ENCODE measurements at places on chromosomes 6 and 20.

DNA sequence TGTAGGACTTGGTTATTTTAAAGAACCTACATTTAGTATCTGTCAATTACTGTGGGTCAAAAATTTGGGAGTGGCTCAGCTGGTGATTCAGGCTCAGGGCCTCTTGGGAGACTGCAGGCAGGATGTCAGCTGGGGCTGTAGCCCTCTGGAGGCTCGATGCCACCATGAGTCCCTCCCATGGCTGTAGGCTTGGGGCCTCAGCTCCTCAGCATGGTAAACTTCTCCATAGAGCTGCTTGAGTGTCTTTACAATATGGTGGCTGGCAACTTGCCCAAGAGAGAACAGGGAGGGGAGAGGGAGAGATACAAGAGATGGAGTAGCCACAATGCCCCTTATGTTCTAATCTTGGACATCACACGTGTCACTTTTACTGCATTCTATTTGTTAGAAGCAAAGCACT is 470.4 kb downstream of the CDH26 start:
- no peak for DNase-seq

- DNase-seq, result peak; percentile 49
Observed at GRCh38 chr20:24773168-24773567, 175.9 kb upstream of the CST7 start.

DNA sequence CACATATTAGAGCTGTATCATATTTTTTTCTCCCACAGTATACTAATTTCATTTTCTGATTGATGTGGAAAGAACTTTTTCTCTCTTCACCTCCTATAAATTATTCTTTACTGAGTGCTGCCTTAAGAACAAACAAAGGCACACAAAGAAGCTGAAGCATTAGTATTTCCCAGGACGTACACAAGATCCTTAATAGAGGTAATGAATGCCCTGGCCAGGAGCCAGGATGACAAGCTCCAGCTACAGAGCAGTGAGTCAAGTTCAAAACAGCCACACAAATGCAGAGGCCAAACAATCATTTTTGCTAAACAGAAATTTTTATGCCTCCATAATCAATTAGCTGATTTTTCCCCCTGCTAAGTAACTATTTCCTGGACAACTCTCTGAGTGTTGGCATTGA is 639.6 kb downstream of the EPHA7 start:
- peak; percentile 36 for DNase-seq

GRCh38 chr6:104597541-104598050 is 262.1 kb downstream of the HACE1 start:
- DNase-seq, result no peak

DNA sequence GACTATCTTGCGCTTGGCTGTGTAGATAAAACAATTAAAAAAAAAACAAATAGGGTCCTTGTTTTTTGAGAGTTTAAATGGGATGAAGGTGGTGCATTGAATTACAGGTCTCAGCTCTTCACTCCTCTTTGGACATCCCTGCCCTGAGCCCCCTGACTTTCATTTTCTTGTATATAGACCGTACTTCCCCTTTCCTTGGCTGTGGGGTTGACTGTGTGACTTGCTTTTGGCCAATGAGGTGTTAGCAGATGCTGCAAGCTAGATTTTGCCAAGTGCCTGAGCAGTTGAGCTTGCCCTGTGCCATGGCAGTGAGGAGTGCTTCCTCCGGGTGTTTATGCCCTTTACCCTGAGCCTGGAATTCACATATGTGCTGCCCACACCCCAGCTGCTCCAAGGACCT is 386.1 kb upstream of the ZFP64 start:
- DNase-seq, result no peak

DNA sequence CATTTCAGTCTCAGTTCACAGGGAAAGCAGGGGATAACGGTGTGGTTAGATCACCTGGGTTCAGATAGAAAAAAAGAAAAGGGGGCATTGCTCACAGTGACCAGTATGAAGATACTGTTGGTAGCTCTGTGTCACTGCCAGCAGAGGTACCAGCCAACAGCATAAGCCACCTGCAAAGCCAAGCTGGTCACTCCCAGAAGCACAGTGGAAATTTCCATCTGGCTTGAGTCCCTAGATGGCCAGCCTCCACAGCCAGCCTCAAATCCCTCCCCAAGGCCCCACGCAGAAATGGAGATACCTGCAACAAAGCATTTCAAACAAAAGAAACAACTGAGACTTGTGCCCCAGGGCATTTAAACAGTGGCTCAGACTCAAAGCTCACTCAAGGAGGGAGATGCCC is 11.6 kb downstream of the DEFB127 start:
- DNase-seq, result no peak

- DNase-seq, result no peak
Observed at GRCh38 chr20:38175304-38176180, 10.5 kb upstream of the TGM2 start.

- no peak for DNase-seq
Observed at GRCh38 chr20:33232486-33233072, 3.2 kb upstream of the BPIFA1 start.

- no peak for DNase-seq
Observed at GRCh38 chr6:45652416-45652815, 274.7 kb upstream of the SUPT3H start.

- DNase-seq, result no peak
Observed at GRCh38 chr20:23228912-23229311, 121.7 kb upstream of the NXT1 start.

DNA sequence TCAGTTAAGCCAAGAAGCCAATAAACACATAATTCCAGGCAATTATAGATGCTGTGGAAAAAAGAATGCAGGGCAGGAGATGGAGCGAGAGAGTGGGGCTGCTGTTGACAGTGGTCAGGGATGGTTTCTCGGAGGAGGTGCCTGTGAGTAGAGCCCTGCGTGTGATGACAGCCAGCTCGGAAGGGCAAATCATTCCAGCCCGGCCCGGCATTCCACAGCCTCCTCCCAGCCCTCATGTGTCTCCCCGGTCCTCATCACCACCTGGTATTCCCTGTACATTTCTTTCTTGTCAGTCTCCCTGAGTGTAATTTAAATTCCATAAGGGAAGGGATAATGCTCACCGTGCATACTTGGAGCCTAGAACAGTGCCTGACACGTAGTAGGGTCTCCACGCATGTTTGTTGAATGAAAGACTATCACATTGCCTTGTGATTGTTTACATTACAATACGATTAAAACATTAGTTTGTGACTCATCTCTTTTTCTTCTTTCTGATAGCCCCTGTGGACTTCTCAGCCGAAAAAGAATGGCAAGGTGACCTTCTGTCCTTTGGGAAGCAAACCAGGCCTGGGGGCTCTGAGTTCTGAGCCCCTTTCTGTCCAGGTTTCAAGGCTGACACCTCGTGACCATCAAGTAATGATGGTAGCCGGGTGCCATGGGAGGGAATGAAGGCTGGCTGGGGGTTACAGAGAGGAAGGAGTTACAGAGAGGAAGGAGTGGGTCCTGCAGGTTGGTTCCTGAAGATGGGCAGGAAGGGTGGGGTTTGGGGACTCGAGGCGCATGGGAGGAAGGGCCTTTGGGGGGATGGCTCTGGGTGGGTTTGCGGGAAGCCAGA is 379.5 kb upstream of the SULF2 start:
- no peak for DNase-seq

GRCh38 chr20:9038791-9039535 is 29.9 kb upstream of the PLCB4 start:
- DNase-seq, result peak; percentile 58

GRCh38 chr20:23143986-23144690 is 58.0 kb upstream of the CD93 start:
- DNase-seq, result no peak

DNA sequence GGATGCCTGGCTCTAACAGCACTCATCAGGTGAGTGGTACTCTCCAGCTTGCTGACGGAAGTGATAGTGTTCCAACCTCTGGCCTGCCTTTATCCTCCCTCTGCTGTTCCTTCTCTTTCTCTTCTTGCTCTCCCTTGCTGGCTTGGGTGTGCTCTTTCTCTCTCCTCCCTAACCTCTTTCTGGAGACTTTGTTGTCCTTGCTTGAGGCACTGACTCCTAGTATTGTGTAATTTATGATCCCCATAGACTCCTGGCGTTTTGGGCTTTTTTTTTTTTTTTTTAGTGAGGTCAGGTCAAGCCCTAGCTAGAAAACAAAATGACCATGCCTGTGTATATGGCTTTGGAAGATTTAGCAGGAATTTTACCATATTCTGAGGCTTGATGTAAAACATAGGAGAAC is 84.7 kb upstream of the MRAP2 start:
- no peak for DNase-seq

DNA sequence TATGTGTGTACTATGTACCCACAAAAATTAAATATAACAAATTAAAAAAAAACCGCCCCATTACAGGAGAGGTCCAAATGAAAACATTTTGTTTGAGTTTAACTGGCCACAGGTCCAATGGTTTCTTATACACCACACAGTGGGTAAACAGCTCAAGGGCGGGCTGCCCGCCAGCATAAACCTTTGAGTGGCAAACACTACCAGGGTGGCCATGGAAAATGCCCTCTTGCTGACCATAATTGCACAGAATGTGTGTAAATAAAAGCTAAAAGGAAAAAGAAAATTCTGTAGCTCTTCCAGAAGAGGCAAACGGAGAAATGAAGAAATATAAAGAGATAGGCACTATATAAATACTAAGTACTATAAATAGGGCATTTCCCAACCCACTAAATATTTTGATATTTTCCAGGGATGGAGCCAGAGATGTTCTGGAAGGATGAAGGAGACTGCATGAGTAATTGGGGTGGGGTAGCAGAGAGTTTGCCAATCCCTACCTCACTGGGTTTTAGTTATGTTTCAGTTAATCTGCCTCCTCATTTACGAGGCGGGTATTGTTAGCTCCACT is 1.1 kb upstream of the CDC5L start:
- DNase-seq, result peak; percentile 61

DNA sequence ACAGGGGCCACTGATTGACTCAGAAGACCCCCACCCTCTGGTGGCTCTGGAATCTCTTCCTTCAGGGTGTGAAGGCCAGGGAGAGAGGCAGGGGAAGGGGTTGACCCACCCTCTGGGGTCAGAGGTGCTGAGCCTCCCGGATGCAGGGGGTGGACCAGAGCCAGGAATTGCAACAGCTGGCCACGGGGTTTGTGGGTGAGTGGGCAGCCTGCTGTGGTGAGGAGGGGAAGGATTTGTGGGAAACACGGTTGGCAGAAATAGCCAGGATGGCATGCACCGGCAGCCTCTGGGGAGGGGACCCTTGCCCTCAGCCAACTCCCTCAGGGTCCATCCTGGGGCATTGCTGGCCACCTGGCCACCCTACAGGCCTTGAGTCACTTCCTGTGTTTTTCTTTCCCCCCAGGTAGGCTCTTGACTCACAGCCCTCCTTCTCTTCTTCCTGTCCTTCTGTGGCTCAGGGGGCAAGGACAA is 92.8 kb downstream of the MRPL14 start:
- no peak for DNase-seq

DNA sequence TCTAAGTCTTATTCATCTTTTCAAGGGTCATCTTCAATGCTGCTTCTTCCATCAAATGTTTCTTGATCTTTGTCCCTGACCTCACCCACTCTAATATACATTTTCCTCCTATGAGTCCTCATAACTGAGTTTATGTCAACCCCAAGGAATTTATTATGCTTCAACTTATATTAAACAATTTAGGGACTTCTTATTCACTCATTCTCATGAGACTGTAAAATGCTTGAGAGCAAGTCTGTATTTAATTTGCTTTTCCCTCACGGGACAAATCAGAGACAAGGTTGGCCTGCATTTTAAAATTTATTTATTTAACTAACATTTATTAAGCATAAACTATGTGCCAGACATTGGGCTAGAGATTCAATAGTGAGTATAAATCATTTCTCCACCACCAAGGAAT is 312.0 kb upstream of the NT5E start:
- DNase-seq, result no peak

- peak; percentile 35 for DNase-seq
Observed at GRCh38 chr6:146968041-146968760, 236.0 kb upstream of the STXBP5 start.

DNA sequence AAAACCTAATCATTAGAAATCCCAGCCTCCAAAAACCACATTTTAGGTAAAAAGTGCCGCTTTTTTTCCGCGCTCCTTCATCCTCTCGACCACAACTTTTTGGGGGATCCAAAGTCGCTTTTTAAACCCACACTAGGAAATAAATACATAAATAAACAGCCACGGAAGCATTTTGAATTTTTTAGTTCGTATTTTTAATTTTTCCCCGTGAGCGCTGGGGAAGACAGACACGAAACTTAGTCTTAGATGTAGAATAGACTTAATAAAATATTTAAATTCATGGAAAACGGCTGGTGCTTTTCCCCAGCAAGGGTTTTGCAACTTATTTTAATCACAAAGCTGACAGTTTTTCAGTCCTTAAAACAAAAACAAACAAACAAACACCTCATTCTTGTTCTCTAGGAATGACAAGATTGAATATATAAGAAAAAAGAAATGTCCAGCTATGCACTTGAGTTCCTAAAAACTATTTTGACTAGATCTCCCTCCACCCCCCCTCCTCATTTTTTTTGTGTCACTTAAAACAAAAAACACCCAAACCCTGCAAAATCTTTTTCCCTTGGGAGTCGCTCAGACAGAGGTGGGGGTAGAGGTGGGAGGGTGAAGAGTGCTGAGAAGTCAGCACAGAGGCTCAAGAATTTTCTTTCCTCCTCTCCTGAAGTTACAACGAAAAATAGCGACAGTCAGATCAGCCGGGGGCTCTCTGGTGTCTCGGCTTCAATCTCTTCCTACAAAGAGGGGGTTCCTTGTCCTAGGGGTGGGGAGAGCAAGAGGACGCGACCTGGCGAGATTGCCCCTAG is 43.4 kb upstream of the SUPT3H start:
- no peak for DNase-seq

GRCh38 chr20:25295386-25296093 is 47.7 kb downstream of the PYGB start:
- DNase-seq, result no peak

DNA sequence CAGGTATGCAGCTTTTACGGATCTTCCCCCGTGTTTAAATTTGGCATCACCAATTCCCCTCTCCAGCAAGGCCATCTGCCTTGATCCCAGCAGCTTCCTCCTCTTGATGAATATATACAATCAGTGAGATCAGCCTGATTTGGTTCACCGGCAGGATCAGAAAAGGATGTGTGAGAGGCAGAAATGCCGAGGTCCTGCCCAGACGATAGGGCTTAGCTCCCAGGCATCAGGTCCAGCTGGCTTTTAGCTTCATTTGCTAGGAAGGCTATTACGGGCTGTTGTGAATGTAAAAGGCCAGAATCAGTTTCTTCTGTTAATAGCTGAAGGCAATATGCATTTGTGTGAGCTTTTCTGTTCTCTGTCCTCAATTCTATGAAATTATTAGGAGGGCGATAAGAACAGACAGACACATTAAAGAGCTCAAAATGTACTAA is 372.8 kb downstream of the BTBD9 start:
- no peak for DNase-seq

GRCh38 chr6:139743664-139744437 is 369.4 kb upstream of the CITED2 start:
- no peak for DNase-seq

GRCh38 chr20:43750774-43751166 is 24.0 kb upstream of the GTSF1L start:
- DNase-seq, result no peak

- no peak for DNase-seq
Observed at GRCh38 chr6:121630716-121631115, 195.3 kb downstream of the GJA1 start.

Measured in hindlimb muscle (tissue), 1 donor.